Stimulated activated CD8-positive, alpha-beta memory T cell treated with anti-CD3 and anti-CD28 coated beads, Interleukin-2, amount 100 ng/mL, for 1 hour (primary cell): ENCODE measurements at places on chromosomes 1 and 21.

GRCh38 chr21:31744182-31744800 is 12.4 kb upstream of the SCAF4 start:
- DNase-seq = no peak

- no peak for DNase-seq
Observed at GRCh38 chr21:40054403-40054802, 187.2 kb downstream of the PCP4 start.

- no peak for DNase-seq
Observed at GRCh38 chr1:65114322-65114721, 33.7 kb upstream of the AK4 start.

- DNase-seq = no peak
Observed at GRCh38 chr1:157975228-157975950, 18.1 kb upstream of the KIRREL1 start.

DNA sequence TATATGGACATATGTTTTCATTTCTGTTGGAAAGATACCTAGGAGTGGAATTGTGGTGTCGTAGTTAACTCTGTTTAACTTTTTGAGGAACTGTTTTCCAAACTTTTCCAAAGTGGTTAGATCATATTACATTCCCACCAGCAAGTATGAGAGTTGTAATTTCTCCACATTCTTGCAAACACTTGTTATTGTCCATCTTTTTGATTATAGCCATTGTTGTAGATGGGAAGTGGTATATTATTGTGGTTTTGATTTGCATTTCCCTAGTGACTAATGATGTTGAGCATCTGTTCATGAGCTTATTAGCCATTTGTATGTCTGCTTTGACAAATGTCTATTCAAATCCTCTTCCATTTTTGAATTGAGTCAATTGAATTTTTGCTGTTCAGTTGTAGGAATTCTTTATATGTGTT is 19.8 kb downstream of the CAMTA1 start:
- no peak for DNase-seq

- no peak for DNase-seq
Observed at GRCh38 chr1:64263335-64263734, 59.9 kb downstream of the UBE2U start.

DNA sequence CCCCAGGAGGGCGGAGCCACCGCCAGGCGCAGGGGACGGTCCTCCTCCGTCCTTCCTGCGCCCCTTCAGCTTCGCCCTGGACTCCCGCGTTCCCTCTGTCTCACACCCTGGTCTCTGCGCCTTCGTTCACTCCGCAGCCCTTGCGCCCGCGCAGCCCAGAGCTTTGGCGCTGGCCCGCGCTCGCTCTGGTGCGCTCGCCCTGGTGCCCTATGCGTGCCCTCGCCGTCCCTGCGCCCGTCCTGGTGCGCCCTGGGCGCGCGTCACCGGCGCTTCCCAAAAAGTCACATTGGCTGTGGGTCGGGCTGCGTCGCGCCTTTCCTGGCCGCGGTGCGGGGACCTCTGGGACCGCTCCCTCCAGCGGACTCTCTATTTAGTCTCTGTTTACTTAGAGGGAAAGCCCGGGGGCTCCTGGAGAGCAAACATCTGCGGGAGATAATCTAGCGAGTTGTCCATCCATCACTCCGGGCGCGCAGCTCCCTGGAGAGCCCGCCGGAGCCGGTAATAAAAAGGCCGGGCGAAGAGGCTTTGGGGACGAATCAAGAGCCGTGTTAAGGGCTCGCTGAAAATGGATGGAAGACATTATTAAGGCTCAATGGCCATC is 178.6 kb downstream of the PRDM16 start:
- DNase-seq = no peak

- DNase-seq = peak; percentile 67
Observed at GRCh38 chr1:156480411-156481192, 20.0 kb downstream of the MEF2D start.

DNA sequence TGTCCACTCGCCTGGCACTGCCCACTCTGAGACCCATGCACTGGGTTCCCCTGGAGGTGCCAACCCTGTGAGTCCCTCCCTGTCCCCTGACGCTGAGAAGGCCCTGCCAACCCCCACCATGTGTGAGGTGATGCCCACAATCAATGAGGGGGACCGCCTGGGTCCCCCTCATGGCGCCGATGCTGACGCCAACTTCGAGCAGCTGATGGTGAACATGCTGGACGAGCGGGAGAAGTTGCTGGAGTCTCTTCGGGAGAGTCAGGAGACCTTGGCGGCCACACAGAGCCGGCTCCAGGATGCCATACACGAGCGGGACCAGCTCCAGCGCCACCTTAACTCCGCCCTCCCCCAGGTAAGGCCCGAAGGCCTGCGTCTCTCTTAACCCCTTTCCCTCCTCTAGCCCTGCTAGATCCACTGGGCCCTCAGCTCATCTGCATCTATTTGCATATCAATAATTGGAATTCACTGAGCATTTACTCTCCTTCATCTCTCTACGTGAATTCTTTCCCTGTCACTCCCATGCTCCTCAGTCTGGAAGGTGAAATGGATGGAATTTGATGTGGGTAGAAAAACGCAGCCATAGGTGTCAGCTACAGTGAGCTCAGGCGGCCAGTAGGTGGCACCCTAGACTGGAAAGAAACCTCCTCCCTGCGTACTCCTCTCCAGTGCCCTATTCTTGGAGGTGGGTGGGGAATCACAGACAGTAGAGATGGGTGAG is 12.8 kb downstream of the PPFIA4 start:
- DNase-seq = peak; percentile 33

GRCh38 chr1:214022229-214022791 is 34.5 kb downstream of the PROX1 start:
- DNase-seq = no peak

DNA sequence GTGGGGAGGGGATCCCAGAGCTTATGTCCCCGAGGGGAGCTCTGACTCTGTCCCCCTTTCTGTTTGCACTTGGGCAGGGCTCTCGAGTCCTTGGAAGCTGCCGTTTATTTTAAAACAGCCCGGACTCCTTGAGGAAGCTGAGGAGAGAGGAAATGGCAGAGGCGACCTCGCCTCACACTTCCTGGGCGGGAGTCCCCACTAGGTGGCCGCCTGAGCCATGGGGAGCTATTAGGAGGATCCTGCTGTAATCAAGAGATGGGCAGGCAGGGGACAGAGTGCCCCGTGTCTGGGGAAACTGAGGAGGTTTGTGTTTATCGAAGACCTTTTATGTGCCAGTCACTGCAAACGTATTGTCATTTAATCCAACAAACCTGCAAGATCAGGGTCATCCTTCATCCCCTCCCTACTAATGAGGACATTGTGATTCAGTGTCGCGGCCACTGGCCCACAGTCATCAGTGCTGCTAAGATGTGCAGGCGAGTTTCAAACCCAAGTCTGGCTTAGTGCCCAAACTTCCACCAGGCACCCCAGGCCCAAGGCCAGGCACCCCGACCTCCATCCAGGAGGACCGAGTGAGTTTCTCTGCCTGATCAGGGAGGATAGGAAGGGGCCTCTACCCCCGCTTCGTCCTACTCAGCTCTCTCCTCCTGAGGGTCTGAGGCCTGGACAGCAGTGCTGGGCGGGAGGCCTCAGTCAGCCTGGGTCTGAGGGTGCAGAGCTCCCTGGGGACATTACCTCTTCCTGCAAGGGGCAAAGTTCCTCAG is 316.9 kb upstream of the VAMP3 start:
- no peak for DNase-seq

DNA sequence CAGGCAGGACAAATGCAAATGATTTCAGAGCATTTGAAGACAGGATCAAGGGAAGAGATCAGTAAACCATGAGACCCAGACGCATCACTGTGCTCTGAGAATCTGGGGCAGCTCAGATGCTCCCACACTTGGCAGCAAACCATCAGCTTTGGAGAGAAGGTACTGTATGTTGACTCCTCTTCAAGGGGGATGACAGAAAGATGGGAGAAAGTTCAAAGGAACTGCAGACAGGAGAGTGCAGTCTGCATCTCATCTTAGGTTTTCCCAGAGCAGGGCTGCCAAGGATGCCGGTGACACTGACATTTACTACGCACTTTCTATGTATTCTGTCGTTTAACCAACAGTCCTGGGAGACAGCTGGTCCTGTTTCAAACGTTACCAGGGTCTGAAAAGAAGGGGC is 35.8 kb downstream of the OLFML2B start:
- no peak for DNase-seq

GRCh38 chr1:225963735-225964530 is 22.9 kb upstream of the LEFTY2 start:
- no peak for DNase-seq

GRCh38 chr21:46111857-46112724 is 14.2 kb downstream of the COL6A2 start:
- no peak for DNase-seq

- peak; percentile 39 for DNase-seq
Observed at GRCh38 chr1:206479183-206480125, 9.2 kb downstream of the IKBKE start.

DNA sequence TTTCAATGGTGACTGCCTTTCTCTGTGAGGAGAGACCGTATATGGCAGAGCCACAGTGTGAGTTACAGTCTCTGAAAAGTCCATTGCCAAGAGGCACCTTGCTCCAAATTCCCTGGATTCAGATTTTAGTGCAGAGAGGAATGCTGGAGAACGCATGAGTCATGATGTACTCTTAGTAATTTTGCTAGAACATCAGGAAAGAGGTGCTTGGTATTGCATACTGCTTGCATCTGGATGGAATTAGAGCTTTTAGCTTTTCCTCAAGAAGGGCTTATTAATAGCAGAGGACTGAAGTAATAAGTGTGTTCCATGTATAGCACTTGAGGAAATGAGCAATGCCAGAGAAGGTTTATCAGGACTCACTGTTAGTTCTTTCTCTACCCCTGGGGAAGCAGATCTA is 40.5 kb upstream of the AKT3 start:
- DNase-seq = no peak

- DNase-seq = no peak
Observed at GRCh38 chr21:26473471-26473870, 99.6 kb downstream of the CYYR1 start.

DNA sequence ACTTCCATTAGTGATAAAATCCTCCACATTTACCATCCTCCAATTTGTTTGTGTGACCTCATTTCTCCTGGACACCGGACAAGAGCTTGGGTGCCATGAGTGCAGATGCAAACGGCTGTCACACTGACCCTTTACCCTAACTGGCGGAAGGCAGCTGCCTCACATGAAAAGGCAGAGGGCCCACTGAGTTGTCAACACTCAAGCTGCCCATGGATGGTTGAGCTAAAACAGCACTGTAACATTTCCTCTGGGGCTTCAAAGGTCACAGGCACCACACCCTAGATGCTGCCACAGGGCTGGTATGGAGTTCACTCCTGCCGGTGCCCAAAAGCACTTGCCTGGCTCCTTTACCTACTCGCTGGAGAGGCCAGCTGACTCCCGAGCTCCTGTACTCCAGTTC is 653.4 kb downstream of the KCNT2 start:
- DNase-seq = no peak

- DNase-seq = no peak
Observed at GRCh38 chr1:82593561-82593960, 792.8 kb downstream of the ADGRL2 start.

- DNase-seq = no peak
Observed at GRCh38 chr1:214377485-214377884, 96.5 kb downstream of the SMYD2 start.

- DNase-seq = no peak
Observed at GRCh38 chr1:235513495-235514366, 9.5 kb upstream of the B3GALNT2 start.

GRCh38 chr1:96075704-96076455 is 645.7 kb upstream of the PTBP2 start:
- DNase-seq = no peak

DNA sequence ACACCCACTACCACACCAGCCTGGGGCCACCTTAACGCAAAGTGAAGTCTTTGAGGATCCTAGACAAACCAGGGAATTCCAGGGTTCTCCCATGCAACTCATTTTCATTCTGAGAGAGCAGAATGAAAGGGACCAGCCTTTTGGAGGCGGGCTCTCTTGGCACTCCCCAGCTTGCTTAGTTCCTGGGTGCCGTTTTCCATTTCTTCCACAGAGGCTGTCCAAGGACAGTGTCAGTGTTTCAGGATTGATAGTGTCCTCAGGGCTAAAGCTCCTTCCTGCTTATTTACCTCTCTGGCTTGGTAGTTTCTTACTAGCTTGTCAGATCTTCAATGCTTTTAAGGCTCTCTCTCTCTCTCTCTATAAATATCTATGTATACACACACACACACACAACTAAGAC is 30.1 kb upstream of the GNG4 start:
- no peak for DNase-seq

DNA sequence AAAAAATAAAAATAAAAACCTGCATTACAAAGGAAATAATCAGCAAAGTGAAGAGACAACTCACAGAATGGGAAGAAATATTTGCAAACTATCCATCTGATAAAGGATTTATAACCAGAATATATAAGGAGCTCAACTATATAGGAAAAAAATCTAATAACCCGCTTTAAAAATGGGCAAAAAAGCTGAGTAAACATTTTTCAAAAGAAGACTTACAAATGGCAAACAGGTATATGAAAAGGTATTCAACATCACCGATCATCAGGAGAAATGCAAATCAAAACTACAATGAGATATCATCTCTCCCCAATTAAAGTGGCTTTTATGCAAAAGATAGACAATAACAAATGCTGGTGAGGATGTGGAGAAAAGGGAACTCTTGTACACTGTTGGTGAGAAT is 3.8 kb upstream of the GNG5 start:
- no peak for DNase-seq

- DNase-seq = no peak
Observed at GRCh38 chr1:22177354-22178003, 34.6 kb upstream of the WNT4 start.

DNA sequence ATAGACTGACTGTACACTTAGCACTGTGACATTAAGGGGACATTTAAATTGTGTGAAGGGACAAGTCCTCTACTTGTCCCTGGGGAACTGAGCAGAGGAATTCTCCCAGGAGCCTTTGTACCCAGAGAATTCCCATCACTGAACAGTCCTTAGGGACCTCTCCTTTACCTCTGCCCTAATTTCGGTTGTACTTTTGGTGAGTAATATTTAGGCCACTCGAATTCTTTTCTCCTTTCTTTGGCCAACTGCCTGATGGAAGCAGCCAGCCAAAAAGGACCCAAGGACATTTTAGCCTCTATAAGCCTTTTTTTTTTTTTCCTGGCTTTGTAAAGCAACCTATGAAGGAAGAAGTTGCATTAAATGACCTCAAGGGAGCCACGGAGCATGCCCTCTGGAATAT is 71.5 kb downstream of the NR5A2 start:
- DNase-seq = no peak

DNA sequence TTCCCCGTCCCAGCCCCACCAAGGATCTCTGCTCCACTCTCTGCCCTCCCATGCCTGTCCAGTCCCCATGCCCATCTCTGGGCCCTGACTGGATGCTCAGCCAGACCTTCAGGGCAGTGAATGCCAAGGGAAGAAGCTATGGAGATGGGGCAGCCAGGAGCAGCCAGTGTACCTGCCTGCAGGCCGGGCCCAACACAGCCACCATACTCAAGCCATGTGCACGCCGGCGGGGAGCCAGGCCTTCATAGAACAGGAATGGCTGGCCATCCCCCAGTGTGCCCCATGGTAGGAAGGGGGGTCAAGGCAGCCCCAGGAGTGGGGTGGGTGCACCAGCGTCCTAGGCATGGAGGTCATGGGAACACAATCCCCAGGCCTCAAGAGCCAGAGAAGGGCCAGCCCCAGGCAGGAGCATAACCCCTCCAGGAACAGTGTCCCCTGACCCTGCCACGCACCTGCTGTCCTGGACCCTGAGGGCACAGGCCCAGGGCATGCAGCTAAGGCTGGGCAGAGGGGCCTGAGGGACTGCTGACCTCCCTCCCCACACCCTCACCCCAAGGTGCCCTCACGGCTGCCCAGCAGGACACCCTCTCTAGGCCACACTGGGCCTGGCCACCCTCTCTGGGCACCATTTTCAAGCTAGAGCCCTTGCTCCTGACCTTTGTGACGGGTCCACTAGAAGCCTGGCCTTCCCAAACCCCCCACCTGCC is 20.3 kb upstream of the ARF1 start:
- no peak for DNase-seq

GRCh38 chr1:170806961-170807360 is 128.4 kb upstream of the MROH9 start:
- DNase-seq = no peak
